ENCODE measurements at places on chromosomes 2 and 18. TPM values are rescaled to one million over a fixed set of nuclear protein-coding genes. Genes with fewer than 3 reads are reported as not detected.

Gene SLC9A4
- 0.08 TPM for total RNA-seq

Gene FAM237A
- total RNA-seq: not detected

Gene ZEB2
- 109 TPM for total RNA-seq

Gene GKN1
- not detected for total RNA-seq

Gene PJVK
- total RNA-seq: 3.7 TPM

Gene CXXC1
- total RNA-seq: 71.7 TPM

Gene MEP1B
- total RNA-seq: 0.15 TPM

Gene SLC30A3
- total RNA-seq: not detected

Gene CYRIA
- total RNA-seq: 32.4 TPM

Gene C2orf66
- total RNA-seq: 1.4 TPM

Gene TUBB8B
- total RNA-seq: 1.4 TPM

Gene WBP1
- 76.8 TPM for total RNA-seq

Gene MAP3K19
- total RNA-seq: not detected

Gene POLR1A
- total RNA-seq: 30.4 TPM

Gene CDH2
- total RNA-seq: 162 TPM

Gene RAD51AP2
- 0.44 TPM for total RNA-seq

Gene ARMC9
- total RNA-seq: 18.3 TPM

Gene CD207
- total RNA-seq: 0.74 TPM

Gene TCF23
- total RNA-seq: not detected

Gene OTOF
- 0.13 TPM for total RNA-seq

Gene FSIP2
- total RNA-seq: 9.0 TPM

Gene KCNG2
- total RNA-seq: 0.56 TPM

Gene CYP27C1
- 6.4 TPM for total RNA-seq

Gene ADCYAP1
- 18.5 TPM for total RNA-seq

Gene HOXD3
- 4.1 TPM for total RNA-seq

Gene KCNK3
- not detected for total RNA-seq

Gene CRACDL
- total RNA-seq: 3.3 TPM

Gene UGT1A3
- not detected for total RNA-seq

Gene ALLC
- 0.26 TPM for total RNA-seq

Gene USP37
- total RNA-seq: 16.1 TPM

Gene ARHGAP28
- 350 TPM for total RNA-seq

Gene AOX1
- 0.80 TPM for total RNA-seq

Gene EGR4
- total RNA-seq: 0.15 TPM

Gene VIL1
- 0.44 TPM for total RNA-seq

Gene NEU2
- not detected for total RNA-seq

Gene REG1B
- total RNA-seq: not detected

Gene RTKN
- total RNA-seq: 65.4 TPM

Gene SPR
- 12.2 TPM for total RNA-seq

Gene KYNU
- total RNA-seq: not detected

Gene GPD2
- total RNA-seq: 38.3 TPM

Gene SOCS6
- 23.7 TPM for total RNA-seq

Gene CCL20
- total RNA-seq: not detected

Gene RAPGEF4
- total RNA-seq: 7.5 TPM

Gene OTX1
- total RNA-seq: 0.33 TPM

Gene CHRND
- total RNA-seq: not detected

Gene ARHGAP15
- total RNA-seq: not detected

Gene SS18
- total RNA-seq: 94.6 TPM

Gene GYPC
- total RNA-seq: 154 TPM

Gene ARHGEF33
- total RNA-seq: 0.69 TPM

Gene C1QL2
- not detected for total RNA-seq

Gene IL37
- total RNA-seq: not detected

Gene RRM2
- 18.7 TPM for total RNA-seq

Gene SLC14A1
- total RNA-seq: 0.36 TPM

Gene OR6B2
- total RNA-seq: 0.23 TPM

Gene MARCHF4
- total RNA-seq: 0.46 TPM

Gene ATP6V1C2
- total RNA-seq: not detected

Gene UPP2
- total RNA-seq: not detected

Gene LHCGR
- total RNA-seq: not detected

Gene DNAJC5G
- total RNA-seq: not detected
